Caco-2 (cell line): ENCODE measurements at places on chromosomes 6 and 20. TPM values are rescaled to one million over a fixed set of nuclear protein-coding genes. Genes with fewer than 3 reads are reported as not detected.

DNA sequence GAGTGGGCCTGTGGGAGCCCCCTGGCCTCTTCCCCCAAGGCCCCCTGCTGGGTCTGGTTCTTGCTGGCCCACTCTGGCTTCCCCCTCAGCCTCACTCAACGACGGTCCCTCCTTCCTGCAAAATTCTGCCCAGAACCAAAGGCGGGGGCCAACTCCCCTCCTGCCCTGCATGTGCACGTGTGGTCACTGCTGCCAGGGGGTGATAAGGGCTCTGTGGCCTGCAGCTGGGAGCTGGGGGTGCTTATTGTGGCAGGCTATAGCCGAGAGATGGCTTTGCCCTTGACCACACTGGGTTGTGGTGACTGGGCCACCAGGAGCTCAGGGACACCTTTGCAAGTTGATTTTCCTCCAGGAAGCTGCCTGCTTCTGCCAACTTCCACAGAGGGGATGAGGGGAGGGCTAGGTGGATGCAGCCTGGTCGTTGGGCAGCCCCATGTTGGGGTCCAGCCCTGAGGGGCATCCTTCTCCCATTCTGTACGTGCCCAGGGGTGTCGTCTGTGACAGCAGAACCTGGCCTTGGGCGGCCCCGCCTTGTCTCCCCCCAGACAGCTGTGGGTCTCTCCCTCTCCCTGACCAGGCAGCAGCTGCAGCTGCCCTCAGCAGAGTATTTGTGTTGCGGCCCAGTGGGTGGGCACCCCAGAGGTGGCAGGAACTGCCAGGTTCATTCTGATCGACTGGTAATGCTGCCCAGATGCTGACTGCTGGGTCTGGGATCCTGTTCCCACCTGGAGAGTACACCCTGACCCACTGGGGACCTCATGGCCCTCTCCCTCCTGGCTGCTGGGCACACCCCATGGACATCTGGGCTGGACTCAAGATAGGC lies 5.6 kb downstream of the TCEA2 start:
- no peak for DNase-seq
- H3K27ac ChIP-seq = no peak overlapping the region
- H3K4me3 ChIP-seq = no peak overlapping the region
- no peaks in the 10 kb centered on the region for H3K36me3 ChIP-seq

GRCh38 chr6:80376411-80376810 lies 269.9 kb downstream of the BCKDHB start:
- no peak overlapping the region for H3K4me3 ChIP-seq
- H3K4me1 ChIP-seq = no peaks in the 10 kb centered on the region
- no peak overlapping the region for H3K27ac ChIP-seq
- H3K36me3 ChIP-seq = no peaks in the 10 kb centered on the region

- no peak for DNase-seq
- no peak overlapping the region for H3K27ac ChIP-seq
- no peak overlapping the region for H3K4me3 ChIP-seq
- no peaks in the 10 kb centered on the region for H3K36me3 ChIP-seq
- H3K27me3 ChIP-seq = no peaks in the 10 kb centered on the region
- H3K4me1 ChIP-seq = peaks cover 8% of the 10 kb centered on the region
Measured at GRCh38 chr20:41331731-41332130, 8.9 kb upstream of the LPIN3 start.

- H3K36me3 ChIP-seq = no peaks in the 10 kb centered on the region
- H3K4me1 ChIP-seq = no peaks in the 10 kb centered on the region; the same call in 1 of the 2 replicates
- DNase-seq = no peak
- H3K27ac ChIP-seq = no peak overlapping the region
Measured at GRCh38 chr6:76592566-76592965, 520.1 kb upstream of the IMPG1 start.

DNA sequence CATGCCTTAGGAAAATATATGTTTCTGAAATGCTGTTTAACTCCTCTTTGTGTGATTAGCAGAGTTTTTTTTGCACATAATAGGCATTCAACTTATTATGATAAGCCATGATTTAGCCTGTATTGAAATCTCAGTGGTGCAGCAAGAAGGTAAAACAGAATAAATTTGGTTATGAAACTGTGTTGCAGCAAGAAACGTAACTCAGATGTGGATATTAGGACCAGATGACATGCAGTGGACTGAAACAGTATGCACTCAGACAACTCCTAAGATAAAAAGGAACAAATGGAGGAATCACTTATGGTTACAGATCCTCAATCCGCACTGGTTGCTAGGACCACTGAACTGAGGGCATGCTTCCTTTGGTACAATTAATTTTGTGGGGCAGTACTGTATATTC lies 254.2 kb upstream of the HSF2 start:
- H3K36me3 ChIP-seq = no peaks in the 10 kb centered on the region
- H3K4me3 ChIP-seq = no peak overlapping the region
- DNase-seq = no peak

DNA sequence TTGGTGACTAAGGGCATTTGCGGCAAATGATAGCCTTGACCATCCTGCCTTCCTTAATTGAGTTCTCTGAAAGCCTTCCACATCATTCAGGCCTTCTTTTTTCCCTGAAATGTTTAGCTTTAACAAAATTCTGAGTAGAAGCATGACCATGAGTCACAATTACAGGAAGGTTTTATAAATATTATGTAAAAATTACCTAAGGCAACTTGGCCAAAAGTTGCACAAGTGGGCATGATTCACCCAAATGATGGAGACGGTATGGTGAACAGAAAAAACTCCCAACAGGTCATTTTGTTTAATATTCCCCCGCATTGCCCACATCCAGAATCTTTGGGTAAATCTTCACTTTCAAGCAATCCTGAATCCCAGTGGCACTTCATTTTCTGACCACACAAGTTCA lies 37.0 kb downstream of the MC3R start:
- H3K27me3 ChIP-seq = no peaks in the 10 kb centered on the region
- no peaks in the 10 kb centered on the region for H3K4me1 ChIP-seq
- H3K36me3 ChIP-seq = no peaks in the 10 kb centered on the region
- DNase-seq = no peak

DNA sequence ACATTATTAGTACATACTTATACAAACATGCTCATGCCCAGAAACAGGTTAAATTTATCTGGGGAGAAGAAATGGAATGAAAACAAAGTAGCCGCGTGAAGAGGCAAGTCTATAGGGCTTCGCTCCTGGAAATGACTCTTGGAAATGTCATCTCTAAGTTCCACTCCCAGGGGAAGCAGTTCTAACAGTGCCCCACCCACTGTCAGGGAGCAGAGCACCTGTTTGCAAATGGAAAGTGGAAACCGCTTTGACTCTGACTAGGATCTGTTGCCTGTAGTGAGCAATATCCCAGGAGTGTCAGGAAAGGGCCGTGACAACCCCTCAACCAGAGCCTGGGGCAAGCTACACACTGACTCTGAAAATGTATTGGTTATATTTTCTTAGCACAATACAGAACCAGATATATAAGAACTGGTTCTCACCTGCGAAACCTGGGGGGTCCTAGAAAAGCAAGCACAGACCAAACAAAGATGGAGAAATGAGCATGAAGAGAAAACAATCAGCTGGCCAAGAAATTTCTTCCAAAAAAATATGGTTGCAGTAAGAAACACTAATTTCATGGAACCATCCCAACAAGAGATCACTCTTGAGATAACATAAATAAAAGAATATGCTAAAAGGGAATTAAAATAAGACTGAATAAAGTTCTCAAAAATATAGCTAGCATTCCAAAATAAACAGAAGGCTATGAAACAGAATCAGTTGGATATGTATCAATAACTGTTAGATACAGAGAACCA lies 47.5 kb upstream of the CRISP1 start:
- no peaks in the 10 kb centered on the region for H3K4me1 ChIP-seq
- H3K36me3 ChIP-seq = no peaks in the 10 kb centered on the region
- DNase-seq = no peak
- no peak overlapping the region for H3K27ac ChIP-seq

DNA sequence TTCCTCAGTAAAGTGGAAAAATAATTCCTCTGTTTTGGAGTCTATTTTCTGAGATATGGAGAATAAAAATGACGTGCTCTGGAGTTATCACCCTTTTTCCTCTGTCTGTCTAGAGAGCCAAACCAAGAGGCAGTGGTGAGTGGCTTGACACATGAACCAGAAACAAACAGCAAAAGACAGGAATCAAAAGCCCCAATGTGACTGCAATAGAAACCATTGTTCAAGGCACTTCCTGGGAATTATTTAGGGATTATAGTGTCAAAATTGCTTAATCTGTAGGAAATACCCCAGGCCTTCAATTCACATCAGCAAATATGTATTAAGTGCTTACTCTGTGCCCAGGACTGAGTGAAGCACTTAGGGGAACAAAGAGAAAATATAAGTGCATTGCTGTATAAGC lies 560.4 kb upstream of the JAG1 start:
- no peaks in the 10 kb centered on the region for H3K27me3 ChIP-seq
- no peak overlapping the region for H3K4me3 ChIP-seq
- H3K4me1 ChIP-seq = peaks cover 12% of the 10 kb centered on the region
- no peaks in the 10 kb centered on the region for H3K36me3 ChIP-seq
- no peak overlapping the region for H3K27ac ChIP-seq

DNA sequence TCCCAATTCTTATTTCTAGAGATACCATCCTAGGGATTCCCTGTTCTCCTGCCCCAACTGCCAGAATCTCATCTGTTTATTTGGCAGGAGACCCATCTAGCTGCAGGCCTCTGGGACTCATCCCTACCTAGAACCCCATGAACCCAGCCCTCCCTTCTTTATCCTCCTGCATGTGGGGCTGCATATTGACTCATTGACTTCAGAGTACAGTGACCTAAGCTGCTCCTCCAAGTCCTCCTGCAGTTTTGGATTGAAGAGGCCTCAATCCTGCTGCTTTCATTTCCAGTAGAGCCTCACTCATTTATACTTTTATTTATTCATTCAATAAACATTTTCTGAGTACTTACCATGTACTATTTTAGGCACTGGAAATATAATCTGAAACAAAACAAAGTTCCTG lies 11.6 kb downstream of the TMEM200A start:
- H3K27ac ChIP-seq = peak overlapping the region; percentile 19
- H3K36me3 ChIP-seq = no peaks in the 10 kb centered on the region
- no peak for DNase-seq
- no peaks in the 10 kb centered on the region for H3K27me3 ChIP-seq

- H3K4me1 ChIP-seq = 0 out of 2 replicates have a peak, but pooled peaks cover 3% of the 10 kb centered on the region
- H3K36me3 ChIP-seq = no peaks in the 10 kb centered on the region
- peak overlapping the region; percentile 63 for H3K4me3 ChIP-seq
- H3K27ac ChIP-seq = no peak overlapping the region
Measured at GRCh38 chr20:45293041-45294002, 13.3 kb upstream of the RBPJL start.

DNA sequence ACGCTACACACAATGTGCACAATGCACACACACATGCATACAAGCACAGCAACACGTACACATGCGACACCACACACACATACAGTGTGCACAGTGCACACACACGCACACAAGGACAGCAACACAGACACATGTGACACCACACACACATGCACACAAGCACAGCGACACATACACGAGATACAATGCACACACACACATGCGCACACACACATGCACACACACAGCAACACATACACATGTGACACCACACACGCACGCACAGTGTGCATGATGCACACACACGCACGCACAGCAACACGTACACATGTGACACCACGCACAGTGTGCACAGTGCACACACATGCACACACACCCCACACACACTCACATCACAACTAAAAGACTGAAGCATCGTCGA lies 327.3 kb downstream of the THBS2 start:
- no peaks in the 10 kb centered on the region for H3K36me3 ChIP-seq
- H3K27me3 ChIP-seq = no peaks in the 10 kb centered on the region
- no peak overlapping the region for H3K4me3 ChIP-seq
- H3K4me1 ChIP-seq = no peaks in the 10 kb centered on the region
- no peak overlapping the region for H3K27ac ChIP-seq

GRCh38 chr6:140041056-140041455 lies 666.6 kb upstream of the CITED2 start:
- DNase-seq = no peak
- H3K4me3 ChIP-seq = no peak overlapping the region
- H3K27me3 ChIP-seq = no peaks in the 10 kb centered on the region; the same call in 1 of the 2 replicates
- H3K36me3 ChIP-seq = no peaks in the 10 kb centered on the region

DNA sequence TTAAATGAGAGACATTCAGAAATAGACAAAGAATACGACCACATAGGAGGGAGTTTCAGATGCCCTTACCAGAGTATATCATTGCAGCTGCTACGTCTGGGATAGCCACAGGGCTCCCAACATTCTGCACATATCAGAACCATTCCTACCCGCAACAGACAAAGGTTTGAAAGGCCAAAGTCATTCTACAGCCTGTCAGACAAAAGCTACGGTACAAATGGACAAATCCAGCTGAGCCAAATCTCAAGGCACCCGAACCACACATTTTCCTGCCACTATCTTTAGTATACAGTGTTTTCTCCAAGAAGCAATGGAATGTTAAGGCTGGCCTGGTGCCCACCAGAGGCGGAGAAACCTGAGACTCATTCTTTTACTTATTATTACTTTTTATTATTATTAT lies 30.5 kb upstream of the LYRM2 start:
- no peak overlapping the region for H3K27ac ChIP-seq
- H3K36me3 ChIP-seq = no peaks in the 10 kb centered on the region; the same call in 1 of the 2 replicates
- H3K27me3 ChIP-seq = no peaks in the 10 kb centered on the region
- H3K4me1 ChIP-seq = no peaks in the 10 kb centered on the region
- no peak overlapping the region for H3K4me3 ChIP-seq
- DNase-seq = no peak

GRCh38 chr6:56953597-56954402 lies 1.1 kb upstream of the BEND6 start:
- peaks cover 2% of the 10 kb centered on the region; the same call in 1 of the 2 replicates for H3K4me1 ChIP-seq
- peak overlapping the region; percentile 72 for H3K27ac ChIP-seq
- H3K36me3 ChIP-seq = no peaks in the 10 kb centered on the region
- peak overlapping the region; percentile 56 for H3K4me3 ChIP-seq
- peaks cover 3% of the 10 kb centered on the region; the same call in 1 of the 2 replicates for H3K27me3 ChIP-seq
- DNase-seq = peak; percentile 3

DNA sequence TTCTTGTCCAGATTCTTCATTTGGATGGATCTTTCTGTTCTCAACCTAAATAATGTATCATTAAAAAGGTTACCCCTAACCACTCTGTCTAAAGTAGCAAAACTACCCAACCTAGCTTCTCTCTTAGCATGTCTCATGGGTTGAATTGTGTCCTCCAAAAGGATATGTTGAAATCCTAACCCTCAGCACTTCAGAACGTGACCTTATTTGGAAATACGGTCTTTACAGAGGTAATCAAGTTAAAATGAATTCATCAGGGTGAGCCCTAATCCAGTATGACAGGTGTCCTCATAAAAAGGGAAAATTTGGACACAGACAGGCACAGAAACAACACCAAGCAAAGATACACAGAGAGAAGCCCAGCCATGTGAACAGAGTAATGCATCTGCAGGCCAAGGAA lies 6.1 kb upstream of the FRK start:
- H3K36me3 ChIP-seq = no peaks in the 10 kb centered on the region
- H3K27ac ChIP-seq = no peak overlapping the region
- H3K27me3 ChIP-seq = no peaks in the 10 kb centered on the region

Gene KCNB1
- 0.09 TPM in 1 of 2 replicates, not detected in the other for total RNA-seq

Gene STX11
- total RNA-seq = 1.3 TPM in 2 replicates

Gene JARID2
- 17.0 and 18.3 TPM in 2 replicates for total RNA-seq

Gene ZNF318
- 11.2 and 11.7 TPM in 2 replicates for total RNA-seq

Gene FAM83C
- 0.09 TPM in 1 of 2 replicates, not detected in the other for total RNA-seq

Gene UBE2V1
- 485 and 509 TPM in 2 replicates for total RNA-seq

Gene PDE7B
- total RNA-seq = not detected in 2 replicates

Gene LINC00237
- total RNA-seq = 1.5 and 1.8 TPM in 2 replicates

Gene HLA-DQA1
- total RNA-seq = not detected in 2 replicates

Gene RAET1G
- total RNA-seq = not detected in 2 replicates

Gene CENPW
- 64.4 and 70.7 TPM in 2 replicates for total RNA-seq
